ENCODE measurements at places on chromosomes 13 and 19.

GRCh38 chr19:38647966-38648768 lies 718 bp downstream of the ACTN4 start:
- DNase-seq, result no peak

GRCh38 chr13:112078879-112079531 lies 12.1 kb downstream of the SOX1 start:
- no peak for DNase-seq

DNA sequence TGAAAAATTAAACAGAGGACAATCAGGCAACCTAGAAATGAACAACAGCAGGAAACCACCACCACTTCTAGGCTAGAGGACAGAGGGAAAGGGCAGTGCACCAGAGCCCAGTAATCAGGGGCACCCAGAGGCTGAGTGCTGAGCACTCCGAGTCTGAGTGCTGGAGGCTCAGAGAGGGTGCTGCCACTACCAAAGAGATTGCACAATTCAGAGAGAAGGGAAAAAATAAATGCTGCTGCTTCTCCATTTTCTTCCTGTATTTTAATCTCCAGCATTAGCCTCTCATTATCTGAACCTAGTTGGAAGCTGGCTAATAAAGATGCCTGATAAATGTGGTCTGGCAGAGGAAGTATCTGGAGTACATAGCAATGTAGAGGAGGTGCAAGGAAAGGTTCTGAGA lies 11.8 kb upstream of the ZNF175 start:
- DNase-seq, result no peak

- DNase-seq, result no peak
Measured at GRCh38 chr13:44151474-44151873, 222.2 kb upstream of the SERP2 start.

DNA sequence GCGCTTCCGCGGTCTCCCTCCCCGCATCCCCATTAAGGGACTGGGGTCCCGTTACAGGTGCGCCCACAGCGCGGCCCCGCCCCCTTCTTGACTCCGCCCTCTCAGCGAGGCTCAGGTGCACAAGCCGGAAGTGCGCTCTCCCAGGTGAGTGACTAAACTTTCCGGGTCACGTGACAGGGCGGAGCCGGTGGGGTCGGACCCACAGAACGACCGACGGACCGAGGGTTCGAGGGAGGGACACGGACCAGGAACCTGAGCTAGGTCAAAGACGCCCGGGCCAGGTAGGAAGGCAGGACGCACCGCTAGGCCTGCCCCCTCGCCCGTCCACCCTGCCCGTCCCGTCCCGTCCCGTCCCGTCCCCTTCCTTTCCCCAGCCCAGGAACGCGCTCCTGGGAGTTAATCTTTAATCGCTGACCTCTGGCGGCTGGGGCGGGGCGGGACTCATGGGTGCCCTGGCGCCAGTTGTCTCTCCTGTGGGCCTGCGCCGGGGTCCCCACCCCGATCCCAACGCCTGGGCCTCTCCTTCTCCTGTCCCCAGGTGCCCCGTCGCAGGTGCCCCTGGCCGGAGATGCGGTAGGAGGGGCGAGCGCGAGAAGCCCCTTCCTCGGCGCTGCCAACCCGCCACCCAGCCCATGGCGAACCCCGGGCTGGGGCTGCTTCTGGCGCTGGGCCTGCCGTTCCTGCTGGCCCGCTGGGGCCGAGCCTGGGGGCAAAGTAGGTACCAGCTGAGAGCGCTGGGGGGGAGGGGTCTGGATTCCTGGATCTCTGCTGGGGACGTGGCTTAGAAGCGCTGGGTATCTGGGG lies at the start of gene CRB3:
TSS of gene CRB3 (plus strand) at position 202 of the 804 bp plus-strand sequence. CDS start at position 633, 431 bp downstream.
- peak; percentile 27 for DNase-seq

GRCh38 chr13:71240911-71241310 lies 626.1 kb downstream of the DACH1 start:
- DNase-seq, result no peak

DNA sequence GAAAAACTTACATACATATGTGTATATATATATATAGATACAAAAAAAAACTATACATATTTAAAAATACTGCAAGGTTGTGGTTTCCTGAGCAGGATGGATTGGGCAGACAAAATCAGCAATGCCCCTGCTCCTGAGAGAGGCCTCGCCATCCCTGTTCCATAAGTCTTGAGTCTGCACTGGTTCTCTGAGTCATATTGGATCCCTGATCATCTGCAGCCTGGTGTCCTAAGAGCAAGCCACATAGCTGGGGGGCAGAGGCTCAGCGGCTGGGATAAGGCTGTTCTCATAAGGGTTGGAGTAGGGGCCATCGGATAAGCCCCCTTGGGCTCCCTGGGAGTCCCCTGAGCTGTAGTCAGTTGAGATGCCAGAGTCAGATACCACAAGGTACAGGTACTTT lies 3.3 kb downstream of the SWSAP1 start:
- no peak for DNase-seq

DNA sequence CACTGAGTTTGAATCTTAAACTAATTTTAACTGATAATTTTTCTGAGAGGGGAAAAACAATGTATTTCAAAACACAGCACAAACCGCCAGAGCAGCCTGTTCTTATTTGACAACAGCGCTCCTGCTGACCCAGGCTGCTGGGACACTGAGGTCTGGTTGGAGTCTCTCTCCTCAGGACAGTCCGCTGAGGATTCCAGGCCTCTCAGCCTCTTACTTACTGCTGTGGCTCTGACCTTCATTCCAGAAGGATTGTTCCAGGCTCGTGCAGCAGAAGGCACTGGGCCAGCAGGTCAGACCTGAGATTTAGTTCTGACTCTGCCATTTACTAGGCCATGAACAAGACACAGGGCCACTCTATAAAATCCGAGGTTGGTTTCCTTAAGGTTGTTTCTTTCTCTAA lies 393.6 kb downstream of the TDRD3 start:
- DNase-seq, result no peak

DNA sequence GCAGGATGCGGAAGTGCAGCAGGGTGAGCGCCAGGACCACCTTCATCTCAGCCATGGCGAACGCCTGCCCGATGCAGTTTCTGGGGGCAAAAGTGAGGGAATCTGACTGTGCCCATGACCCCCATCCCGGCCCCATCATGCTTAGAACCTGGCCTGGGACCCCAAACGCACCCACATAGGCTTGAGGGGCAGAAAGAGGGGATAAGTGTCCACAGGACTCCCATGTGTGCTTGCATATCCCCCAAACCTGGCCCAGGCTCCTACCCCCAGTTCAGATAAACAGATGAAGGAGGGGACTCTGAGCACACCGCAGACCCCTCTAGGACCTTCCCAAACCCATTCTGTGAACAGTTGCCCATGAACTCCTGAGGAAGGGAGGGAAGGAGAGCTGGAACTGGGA lies 16.0 kb upstream of the CYP4F2 start:
- DNase-seq, result no peak

GRCh38 chr13:34107806-34108205 lies 289.9 kb downstream of the RFC3 start:
- no peak for DNase-seq

All from central memory CD4-positive, alpha-beta T cell (primary cell).